Psoas muscle (tissue), 8 donors: ENCODE measurements at places on chromosomes 7 and 10.
A peak's percentile ranks its signal among the peaks of the same experiment; 100 is the strongest.

DNA sequence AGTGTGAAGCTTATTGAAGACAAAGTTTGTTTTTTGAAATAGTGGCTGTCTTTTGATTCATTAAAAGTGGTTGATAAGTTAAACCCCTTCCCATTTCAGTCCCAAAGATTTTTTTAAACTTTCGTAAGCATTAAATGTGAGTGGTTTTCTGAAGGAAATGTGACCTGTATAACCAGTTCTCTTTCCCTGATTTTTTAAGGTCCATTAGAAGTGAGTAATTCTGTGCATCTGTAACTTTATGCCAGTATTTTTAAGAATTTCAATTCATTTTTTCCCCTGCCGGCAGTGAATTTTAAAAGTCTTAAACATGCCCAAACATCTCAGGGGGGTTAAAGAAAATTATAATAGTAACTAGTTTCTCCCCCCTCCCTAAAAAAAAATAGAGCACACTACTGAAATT, 254.6 kb upstream of the SP8 start:
- H3K27ac ChIP-seq: no peak overlapping the region
- no peak overlapping the region for H3K4me3 ChIP-seq
- no peaks in the 10 kb centered on the region for H3K36me3 ChIP-seq
- no peaks in the 10 kb centered on the region for H3K4me1 ChIP-seq
- no peaks in the 10 kb centered on the region for H3K27me3 ChIP-seq
- DNase-seq: no peak

- H3K4me3 ChIP-seq: no peak overlapping the region
- no peak overlapping the region for H3K27ac ChIP-seq
- no peaks in the 10 kb centered on the region for H3K4me1 ChIP-seq
- DNase-seq: no peak
- no peaks in the 10 kb centered on the region for H3K36me3 ChIP-seq
Observed at GRCh38 chr10:71005337-71006305, 117.3 kb upstream of the PCBD1 start.

- no peaks in the 10 kb centered on the region for H3K27me3 ChIP-seq
- DNase-seq: no peak
- no peak overlapping the region for H3K4me3 ChIP-seq
- no peaks in the 10 kb centered on the region for H3K4me1 ChIP-seq
- H3K36me3 ChIP-seq: no peaks in the 10 kb centered on the region
Observed at GRCh38 chr7:141993354-141993753, 2.3 kb upstream of the MGAM start.

GRCh38 chr7:141359740-141360415, 191.3 kb upstream of the AGK start:
- DNase-seq: no peak
- H3K36me3 ChIP-seq: no peaks in the 10 kb centered on the region
- H3K4me3 ChIP-seq: no peak overlapping the region
- no peak overlapping the region for H3K27ac ChIP-seq
- peaks cover 5% of the 10 kb centered on the region for H3K4me1 ChIP-seq

DNA sequence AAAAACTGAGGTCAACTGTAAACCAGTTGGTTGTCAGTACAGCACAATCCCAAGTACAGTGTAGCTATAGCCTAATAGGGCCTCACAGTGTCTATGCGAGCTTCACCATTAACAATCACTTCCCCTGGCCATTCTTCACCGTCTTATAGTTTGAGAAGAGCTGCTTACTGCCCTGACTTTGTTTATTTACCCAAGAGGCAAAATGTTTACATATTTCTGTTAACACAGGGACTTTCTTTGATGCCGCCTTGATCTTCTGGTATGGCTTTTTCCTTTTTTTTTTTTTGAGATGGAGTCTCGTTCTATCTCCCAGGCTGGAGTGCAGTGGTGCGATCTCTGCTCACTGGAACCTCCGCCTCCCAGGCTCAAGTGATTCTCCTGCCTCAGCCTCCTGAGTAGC, 3.3 kb downstream of the MYOF start:
- no peak for DNase-seq
- H3K4me3 ChIP-seq: no peak overlapping the region
- no peaks in the 10 kb centered on the region for H3K36me3 ChIP-seq
- H3K4me1 ChIP-seq: no peaks in the 10 kb centered on the region
- no peaks in the 10 kb centered on the region for H3K27me3 ChIP-seq

GRCh38 chr10:15868006-15868405, 7.7 kb upstream of the MINDY3 start:
- DNase-seq: no peak
- peaks cover 2% of the 10 kb centered on the region for H3K27me3 ChIP-seq
- H3K36me3 ChIP-seq: no peaks in the 10 kb centered on the region
- no peaks in the 10 kb centered on the region for H3K4me1 ChIP-seq

DNA sequence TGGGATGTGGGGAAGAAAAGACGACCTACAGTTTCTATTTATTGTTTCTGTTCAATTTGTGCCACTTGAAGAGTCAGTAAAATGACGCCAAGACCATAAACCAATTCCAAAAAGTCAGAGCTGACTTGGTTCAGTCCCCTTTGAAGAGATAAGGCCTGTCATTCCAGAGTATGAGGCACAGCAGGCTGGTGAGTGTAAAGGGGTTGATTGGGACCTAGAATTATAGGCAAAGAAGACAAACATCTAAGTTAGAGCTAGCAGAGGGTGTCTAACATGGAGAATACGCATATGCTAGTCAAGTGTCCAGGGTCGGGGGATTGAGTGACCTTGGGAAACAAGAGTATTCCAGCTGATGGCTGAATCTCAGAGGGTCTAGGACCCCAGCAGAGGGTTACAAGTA, 23.6 kb downstream of the NRP1 start:
- H3K27ac ChIP-seq: peak overlapping the region; percentile 2
- H3K27me3 ChIP-seq: no peaks in the 10 kb centered on the region
- H3K4me3 ChIP-seq: no peak overlapping the region
- peaks cover 21% of the 10 kb centered on the region for H3K4me1 ChIP-seq
- no peak for DNase-seq

DNA sequence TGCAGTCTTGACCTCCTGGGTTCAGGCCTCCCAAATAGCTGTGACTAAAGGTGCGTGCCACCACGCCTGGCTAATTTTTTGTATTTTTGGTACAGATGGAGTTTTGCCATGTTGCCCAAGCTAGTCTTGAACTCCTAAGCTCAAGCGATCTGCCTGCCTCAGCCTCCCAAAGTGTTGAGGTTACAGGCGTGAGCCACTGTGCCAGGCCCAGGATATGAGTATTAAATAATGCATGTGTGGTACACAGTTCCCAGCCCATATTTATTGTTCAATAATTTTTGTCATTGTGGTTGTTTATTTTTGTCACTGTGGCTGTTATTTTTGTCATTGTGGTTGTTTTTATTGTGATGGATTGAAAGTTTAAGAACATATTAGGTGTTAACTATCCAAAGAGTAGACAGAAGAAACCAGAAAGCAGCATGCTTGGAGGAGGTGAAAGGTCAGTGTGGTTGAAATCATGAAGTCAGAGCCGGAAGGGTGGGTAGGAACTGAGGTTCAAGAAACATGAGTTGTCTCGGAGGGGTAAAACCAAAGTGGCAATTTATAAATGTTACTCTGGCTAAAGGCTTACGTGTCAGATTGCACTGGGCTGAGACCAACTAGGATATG, 45.0 kb downstream of the MRC1 start:
- no peaks in the 10 kb centered on the region for H3K36me3 ChIP-seq
- no peaks in the 10 kb centered on the region for H3K4me1 ChIP-seq
- no peak for DNase-seq
- no peak overlapping the region for H3K4me3 ChIP-seq
- H3K27me3 ChIP-seq: no peaks in the 10 kb centered on the region
